ENCODE measurements at places on chromosomes 11 and 22. TPM values are rescaled to one million over a fixed set of nuclear protein-coding genes. Genes with fewer than 3 reads are reported as not detected.

Gene APOA4
- total RNA-seq, result not detected

Gene OR52I2
- not detected for total RNA-seq

Gene CLNS1A
- 148 TPM for total RNA-seq

Gene KDM4E
- not detected for total RNA-seq

Gene GLYAT
- total RNA-seq, result not detected

Gene RIBC2
- total RNA-seq, result 2.6 TPM
